Putamen (tissue), 1 donor: ENCODE measurements at places on chromosomes 4 and X.

- DNase-seq, result no peak
These were observed 371.2 kb downstream of the SPRY1 start for GRCh38 chr4:123767806-123768205.

GRCh38 chr4:99300934-99301333, 10.1 kb upstream of the ADH1A start:
- DNase-seq, result peak; percentile 11

GRCh38 chr4:7784131-7784870, 155.4 kb downstream of the AFAP1 start:
- DNase-seq, result no peak

DNA sequence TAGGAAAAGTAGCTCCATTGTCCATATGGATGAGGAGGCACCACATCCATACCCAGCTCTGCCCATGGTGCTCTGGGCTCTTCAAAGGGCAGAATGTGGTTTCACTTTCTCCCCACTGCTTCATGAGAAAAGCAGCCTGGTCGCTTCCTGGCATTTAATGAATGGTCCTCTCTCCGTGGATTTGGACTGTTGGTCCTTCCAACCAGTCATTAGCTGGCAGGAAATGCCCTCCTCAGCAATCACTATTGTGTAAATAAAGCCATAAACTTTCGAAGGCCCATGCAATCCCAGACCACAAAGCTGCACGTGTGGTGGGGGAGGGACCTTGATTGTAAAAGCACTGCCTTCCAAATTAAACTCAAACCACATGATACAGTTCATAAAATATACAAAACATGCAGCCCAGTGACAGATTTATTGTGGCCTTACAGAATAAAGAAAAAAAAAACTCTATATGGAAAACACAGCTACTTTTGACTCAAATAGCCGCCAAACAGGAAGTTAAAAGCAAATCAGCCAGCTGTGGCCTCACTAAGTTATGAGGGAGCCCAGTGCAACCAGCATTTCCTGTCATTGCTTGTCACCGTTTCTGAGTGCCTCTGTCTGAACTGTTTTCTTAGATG, 8.1 kb downstream of the MBNL3 start:
- DNase-seq, result no peak

- DNase-seq, result no peak
These were observed 42.5 kb downstream of the VGLL1 start for GRCh38 chrX:136574548-136574947.

DNA sequence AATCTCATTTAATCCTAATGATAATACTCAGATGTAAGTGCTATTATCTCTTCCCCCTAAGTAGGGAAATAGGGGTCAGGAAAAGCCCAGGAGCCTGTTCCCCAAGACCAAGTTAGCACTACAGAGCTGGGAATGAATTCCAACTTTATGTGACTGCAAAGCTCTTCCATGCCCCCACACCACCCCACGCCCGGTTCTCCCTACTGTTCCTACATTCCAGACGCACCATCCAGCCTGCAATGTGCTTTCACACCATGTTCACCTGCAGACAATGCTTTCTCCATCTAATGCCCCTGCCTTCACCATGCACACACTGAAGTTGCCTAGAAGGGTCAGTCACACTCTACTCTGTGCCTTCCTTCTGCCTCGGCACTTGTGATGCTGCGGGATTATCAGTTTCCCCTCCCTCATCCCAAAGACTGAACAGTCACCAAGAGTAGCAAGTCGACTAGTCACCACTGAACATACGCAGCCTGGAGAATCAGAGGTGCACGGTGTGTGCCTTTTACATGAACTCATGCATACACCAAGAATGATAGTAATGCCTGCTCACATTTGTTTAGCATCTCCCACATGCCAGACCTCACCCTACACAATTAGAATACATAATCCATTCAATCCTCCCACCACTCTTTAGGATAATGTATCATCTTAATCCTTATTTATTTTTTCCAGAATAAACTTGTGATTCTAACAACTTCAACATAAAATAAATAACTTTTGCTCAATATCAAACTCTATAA, 14.2 kb downstream of the SORBS2 start:
- no peak for DNase-seq

DNA sequence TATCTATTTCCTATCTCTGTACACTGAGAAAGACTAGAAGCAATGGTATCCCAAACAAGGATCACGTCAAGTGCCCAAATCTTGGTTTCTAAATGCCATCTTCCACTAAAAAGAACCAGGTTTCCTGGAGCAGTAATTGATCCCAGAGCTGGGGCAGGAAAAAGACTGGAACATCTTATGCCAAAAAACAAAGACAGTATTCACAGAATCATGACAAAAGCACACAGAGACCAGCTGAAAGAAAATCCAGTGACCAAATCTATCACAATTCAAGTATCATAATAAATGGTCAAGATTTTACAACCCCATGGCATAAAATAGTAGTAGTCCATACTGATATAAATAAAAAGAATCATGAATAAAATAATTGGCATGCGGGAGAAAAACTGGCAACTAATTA, 44.9 kb downstream of the CENPC start:
- DNase-seq, result no peak

GRCh38 chrX:153485396-153486080, 9.2 kb upstream of the BGN start:
- no peak for DNase-seq

GRCh38 chr4:38145741-38146140, 185.5 kb downstream of the PTTG2 start:
- DNase-seq, result no peak

GRCh38 chr4:55367084-55367722, 21.2 kb downstream of the SRD5A3 start:
- no peak for DNase-seq

DNA sequence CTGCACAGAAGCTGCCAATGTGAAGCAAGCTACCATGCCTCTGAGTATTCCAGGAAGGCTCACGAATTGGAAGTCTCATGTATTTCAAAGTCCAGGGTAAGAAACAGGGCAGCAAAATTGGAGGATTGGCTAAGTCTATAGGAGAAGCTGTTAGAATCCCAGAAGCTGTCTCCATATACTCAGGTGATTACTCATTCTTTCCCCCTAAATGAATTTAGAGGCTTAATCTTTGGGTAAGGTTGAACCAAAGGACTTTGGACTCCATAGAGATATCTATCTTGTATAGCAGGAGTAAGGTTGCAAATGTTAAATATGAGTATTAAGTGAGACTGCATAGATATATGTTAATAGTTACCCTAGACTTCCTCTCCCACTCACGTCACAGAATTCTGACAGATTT, 36.3 kb downstream of the STBD1 start:
- no peak for DNase-seq

DNA sequence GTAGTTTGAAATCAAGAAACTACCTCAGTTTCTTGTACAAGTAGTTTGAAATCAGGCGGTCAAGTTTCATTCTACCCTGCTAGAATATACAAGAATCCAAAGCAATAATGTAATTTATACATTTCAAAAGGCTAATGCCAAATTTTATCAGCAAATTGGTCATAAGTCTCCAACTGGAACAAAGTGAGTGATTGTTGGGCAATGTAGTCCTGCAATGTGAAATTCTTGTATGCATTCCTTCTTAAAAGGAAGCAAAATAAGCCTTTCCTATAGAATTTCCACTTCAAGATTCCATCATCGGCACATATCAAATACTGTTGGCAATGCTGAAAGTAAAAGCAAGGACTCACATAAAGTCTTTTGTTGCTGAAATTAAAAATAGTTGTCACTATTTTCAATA, 334.9 kb downstream of the IL1RAPL1 start:
- no peak for DNase-seq

- no peak for DNase-seq
These were observed 79.3 kb upstream of the DYNLT3 start for GRCh38 chrX:37926700-37927099.

- no peak for DNase-seq
These were observed 9.5 kb downstream of the GAB1 start for GRCh38 chr4:143346206-143346605.

DNA sequence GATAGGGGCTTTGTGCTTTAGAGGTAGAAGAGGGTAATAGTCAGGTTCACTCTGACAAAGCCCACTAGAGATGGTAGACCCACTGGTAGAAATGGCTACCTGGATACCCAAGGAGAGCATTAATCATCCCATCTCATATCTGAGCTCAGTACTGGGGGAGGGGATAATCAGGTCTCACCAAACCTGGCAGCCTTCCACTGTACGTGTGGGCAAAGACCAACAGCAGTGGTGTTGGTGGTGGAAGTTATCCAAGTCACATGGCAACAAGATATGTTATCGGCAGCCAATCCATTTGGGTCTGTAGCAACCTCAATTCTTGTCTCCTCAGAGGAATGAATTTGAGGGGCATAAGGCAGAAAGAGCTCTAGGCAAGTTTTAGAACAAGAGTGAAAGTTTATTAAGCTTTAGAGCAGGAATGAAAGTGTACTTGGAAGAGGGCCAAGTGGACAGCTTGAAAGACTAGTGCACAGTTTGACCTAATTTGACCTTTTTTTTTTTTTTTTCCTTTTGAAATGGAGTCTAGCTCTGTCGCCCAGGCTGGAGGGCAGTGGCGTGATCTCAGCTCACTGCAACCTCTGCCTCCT, 67.0 kb upstream of the CXCL13 start:
- DNase-seq, result no peak

- no peak for DNase-seq
These were observed 40.0 kb upstream of the SHISA3 start for GRCh38 chr4:42357325-42357724.

DNA sequence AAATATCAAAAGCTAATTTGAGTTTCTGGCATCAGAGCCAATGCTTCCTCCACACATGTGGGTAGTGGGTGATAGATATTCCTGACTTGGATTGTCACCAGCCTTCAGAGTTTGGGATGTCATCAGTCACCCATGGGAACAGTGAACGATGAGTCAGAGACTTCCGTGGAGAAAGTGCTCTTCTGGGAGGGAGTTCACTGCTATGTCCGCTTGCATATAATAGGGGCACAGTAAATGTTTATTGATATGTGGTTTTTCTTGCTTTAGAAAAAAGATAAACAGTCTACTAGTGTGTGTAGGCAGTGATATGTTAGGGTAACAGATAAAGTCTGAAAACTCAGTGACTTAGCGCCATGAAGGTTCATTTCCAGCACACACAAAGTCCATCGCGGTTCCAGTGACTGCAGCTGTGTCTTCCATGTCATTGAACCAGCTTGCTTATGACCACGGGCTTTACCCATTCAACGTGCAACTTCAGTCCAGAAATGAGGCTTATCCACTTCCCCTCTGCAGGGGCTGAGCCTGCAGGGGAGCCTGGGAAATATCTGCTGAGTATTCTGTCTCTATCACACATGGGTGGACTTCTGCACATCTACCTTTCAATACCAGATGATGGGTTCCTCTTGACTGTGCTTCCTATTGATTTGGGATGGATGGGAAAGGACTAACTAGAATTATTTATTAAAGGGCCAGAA, 87.7 kb upstream of the WWC2 start:
- peak; percentile 52 for DNase-seq

DNA sequence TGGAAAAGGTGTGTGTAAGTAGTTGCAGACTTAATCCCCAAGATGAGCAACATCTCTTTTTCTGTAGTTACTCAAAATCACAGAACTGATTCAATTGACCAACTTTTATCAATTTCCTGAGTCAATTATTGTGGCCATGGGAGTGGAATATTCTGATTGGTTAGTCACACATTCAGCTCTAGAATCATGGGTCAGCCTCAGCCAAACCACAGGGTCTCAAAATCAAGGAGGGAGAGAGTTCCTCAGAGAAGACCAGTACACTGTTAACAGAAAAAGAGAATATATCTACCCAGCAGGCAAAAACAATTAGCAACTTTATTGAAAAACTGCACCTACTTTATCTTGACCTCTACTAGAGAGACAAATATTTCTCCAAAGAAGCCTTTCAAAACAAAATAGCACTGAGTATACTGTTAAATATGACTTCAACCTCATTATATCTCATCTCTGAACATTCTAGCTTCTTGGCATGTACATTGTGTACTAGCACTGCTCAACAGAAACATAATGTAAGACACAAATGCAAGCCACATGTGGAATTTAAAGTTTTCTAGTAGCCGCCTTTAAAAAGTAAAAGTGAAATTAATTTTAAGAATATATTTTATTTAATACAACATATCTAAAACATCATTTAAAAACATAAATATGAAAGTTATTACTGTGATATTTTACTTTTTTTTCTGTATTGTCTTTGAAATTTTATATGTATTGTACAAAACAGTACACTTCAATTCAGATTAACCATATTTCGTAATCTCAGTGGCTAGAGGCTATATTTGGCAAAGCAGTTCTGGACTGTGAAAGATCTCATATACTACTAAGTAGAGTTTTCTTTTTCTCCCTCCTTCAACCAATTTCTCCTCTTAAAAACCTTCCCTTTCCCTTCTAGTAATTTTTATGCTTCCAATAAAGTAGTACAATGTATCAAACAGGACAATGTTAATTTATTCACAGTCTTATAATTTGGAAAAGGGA, 11.8 kb upstream of the LCORL start:
- no peak for DNase-seq

DNA sequence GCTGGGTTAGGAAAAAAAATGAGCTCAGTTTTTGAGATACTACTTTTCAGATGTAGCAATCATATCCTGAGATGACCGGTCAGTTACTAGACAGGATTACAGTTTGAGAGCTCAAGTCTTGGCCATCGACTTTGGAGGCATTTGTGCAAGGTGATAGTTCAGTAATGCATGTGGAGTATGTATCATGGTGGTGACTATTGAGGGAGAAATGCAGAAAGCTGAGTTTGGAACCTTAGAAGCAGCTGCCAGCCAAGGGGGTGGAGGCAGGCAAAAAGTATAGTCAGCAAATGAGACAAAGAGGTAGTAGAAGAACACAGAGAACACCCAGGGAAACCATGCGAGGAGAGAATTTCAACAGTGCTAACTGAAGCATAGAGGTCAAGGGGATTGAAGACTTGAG, 48.7 kb upstream of the SLC4A4 start:
- no peak for DNase-seq

DNA sequence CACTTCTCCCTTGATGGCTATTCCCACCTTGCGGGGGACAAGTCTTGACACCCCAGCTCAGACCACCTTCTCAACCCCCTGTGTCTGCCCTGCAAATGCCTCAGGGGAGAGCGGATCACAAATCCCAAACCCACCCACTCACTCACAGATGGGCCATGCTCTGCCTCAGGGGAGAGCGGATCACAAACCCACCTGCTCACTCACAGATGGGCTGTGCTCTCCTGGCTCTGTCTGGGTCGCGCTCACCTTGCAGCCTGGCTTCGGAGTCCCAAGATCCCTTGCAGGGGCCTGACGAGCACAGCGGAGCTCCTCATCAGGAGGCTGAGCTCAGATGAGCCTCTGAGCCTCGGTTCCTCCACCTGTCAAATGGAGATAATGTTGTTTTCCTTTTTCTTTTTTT, 38.6 kb downstream of the HTRA3 start:
- no peak for DNase-seq

GRCh38 chr4:15920723-15921591, 17.6 kb downstream of the FGFBP1 start:
- no peak for DNase-seq

- DNase-seq, result no peak
These were observed 4.4 kb upstream of the SOWAHB start for GRCh38 chr4:76902233-76902890.

GRCh38 chr4:29549342-29549741, 1170.8 kb upstream of the PCDH7 start:
- no peak for DNase-seq

GRCh38 chrX:9767375-9767774, 1.7 kb upstream of the GPR143 start:
- no peak for DNase-seq

GRCh38 chr4:77022560-77023179, 53.1 kb downstream of the CCNI start:
- no peak for DNase-seq
